NCI-H460 (cell line): ENCODE measurements at places on chromosomes 5 and 9. TPM values are rescaled to one million over a fixed set of nuclear protein-coding genes. Genes with fewer than 3 reads are reported as not detected.

GRCh38 chr5:68554571-68555279, 339.2 kb downstream of the PIK3R1 start:
- DNase-seq, result peak; percentile 24

DNA sequence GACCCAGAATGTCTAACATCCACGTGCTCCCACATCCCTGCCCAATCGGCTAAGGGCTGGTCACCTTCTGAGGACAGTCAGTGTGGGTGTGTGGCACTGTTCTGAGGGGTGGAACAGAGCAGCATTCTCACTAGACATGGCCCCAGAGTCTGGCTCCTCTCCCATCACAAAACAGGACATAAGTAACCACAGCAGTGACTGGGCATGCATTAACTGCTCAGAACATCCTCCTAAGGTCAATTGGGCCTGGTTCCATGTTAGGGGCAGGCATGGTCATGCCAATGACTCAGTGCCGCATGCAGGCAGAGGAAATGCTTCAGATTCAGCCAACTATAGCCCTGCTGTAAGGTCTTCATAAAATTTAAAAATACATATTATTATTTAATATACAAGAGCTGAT, 12.9 kb downstream of the MACROH2A1 start:
- DNase-seq, result no peak

DNA sequence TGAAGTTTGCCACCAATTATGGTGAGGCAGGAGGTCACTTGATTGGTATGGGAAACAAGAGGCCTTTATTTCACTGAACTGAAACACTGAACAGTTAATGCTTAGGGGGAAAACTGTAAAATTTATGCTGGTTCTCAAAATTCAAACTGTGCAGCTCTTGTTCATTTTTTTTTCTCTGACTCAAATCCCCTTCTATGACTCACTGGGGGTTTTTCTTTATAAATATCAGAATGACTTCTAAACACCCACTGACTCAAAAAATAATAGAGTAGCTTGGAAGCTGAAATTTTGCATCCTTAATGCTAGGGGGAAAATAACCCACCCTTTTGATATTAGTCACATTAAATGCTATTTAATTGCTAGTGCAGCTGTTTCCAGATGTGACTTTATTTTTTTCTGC, 24.1 kb upstream of the OTP start:
- DNase-seq, result no peak

GRCh38 chr9:128124451-128124850, 3.1 kb downstream of the PTGES2 start:
- DNase-seq, result no peak

Gene ZFP2
- 0.26 and 0.35 TPM in 2 replicates for total RNA-seq

GRCh38 chr5:60010853-60011252, 117.3 kb upstream of the PDE4D start:
- DNase-seq, result no peak

DNA sequence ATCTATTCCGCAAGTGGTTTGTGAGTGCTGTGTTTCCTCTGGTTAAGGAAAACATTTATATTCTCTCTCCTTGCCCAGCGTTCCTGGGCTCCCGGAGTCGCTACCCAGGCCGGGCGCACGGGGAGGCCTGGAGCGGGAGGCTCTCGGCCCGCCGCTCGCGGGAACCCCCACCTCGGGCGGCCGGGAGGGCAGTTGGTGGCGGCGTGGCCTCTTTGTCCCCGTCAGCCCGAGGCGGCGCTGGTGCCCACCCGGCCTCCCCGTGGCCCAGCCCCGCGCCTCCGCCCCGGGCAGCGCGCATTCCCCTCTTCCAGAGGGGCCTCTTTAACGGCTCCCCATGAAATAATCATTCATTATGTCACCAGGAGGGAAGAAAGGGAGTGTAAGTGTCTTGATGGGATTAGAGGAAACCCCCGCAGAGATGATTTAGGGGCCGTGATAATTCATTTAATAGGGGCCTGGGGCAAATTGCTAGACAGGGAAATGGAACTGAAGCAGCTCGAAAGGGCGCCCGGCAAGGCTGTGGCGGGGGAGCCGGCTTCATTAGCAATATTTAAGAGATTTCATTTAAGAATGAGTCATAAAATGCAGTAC, 181.9 kb upstream of the TBCA start:
- DNase-seq, result no peak

GRCh38 chr5:135373736-135374515, 25.1 kb downstream of the MACROH2A1 start:
- DNase-seq, result no peak

GRCh38 chr5:131634666-131634995, 398 bp downstream of the RAPGEF6 start:
- DNase-seq, result peak; percentile 42

DNA sequence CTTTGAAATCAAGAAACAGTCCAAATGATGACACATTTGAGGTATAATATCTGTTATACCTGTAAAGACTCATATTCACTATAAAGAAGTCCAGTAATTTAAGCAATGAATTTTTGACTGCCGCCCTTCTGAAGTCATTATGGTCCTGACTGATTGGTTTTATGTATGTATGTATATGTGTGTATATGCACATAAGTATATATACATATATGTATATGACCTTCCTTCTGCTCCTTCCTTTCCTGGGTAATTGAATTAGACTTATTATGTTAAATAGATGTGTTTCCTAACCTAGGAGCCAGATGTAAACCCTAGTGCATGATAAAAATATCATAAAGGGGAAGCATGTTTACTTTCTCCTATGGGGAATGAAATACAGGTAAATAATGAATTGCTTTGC, 343.1 kb upstream of the BRINP1 start:
- no peak for DNase-seq

DNA sequence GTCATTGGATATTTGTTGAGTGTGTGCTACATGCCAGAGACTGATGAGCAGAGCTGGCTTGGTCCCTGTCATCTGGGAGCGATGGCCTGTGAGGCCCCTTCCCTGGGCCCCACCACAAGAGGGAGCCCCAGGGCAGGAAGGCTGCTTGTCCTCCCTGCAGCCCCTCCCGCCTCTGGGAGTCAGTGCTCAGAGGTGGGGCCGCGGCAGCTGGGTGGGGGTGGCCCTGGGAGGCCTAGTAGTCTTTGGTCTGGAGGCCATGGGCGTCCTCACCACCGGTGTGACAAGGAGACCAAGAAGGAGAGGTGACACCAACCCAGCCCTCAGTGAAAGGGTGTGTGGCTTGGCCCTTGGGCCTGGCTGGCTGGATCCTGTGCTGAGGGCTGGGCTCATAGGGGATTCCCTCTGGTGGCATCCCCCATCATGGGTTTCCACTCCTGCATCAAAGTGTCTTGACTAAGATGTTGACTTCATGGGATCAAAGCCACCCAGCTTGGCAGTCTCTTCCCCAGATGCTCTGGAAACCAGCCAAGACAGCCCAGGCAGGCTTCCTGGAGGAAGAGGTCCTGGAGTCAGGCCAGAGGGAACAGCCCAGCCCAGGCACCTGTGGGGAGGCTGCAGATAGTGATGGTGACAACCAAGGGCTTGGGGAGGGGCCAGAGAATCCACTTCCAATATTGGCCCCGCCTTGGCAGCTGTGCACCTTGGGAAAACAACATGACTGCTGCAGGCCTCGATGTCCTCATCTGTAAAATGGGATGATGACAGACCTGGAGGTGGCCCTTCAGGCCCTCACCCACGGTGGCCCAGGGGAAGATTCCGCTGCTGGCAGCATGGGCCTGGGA, 166.7 kb downstream of the GAPVD1 start:
- DNase-seq, result peak; percentile 38

DNA sequence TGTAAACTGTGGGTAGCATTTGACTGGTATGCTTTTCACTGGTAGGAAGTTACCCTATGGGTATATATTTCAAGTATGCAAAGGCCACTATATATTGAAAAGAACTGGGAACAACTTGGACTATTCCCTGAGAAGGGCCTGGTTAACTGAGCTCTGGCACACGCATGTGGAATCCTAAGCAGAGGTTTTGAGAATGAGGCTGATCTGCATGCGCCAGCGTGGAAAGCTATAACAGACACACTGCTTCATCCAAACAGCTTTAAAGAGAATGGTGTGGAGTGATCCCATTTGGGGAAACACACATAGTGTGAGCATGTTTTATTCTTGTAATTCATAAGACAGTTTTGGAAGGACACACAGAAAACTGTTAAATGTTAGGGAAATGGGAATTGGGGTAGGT, 8.4 kb downstream of the NSG2 start:
- no peak for DNase-seq

GRCh38 chr5:180080486-180081280, 9.1 kb upstream of the RNF130 start:
- DNase-seq, result no peak
